KG1 (cell line): ENCODE measurements at places on chromosomes 6 and 20.
A peak's percentile ranks its signal among the peaks of the same experiment; 100 is the strongest.

- no peak for DNase-seq
Measured at GRCh38 chr6:100268326-100268725, 196.4 kb downstream of the SIM1 start.

- no peak for DNase-seq
Measured at GRCh38 chr6:41588111-41588510, 41.9 kb downstream of the FOXP4 start.

- DNase-seq, result no peak
Measured at GRCh38 chr20:57445298-57445697, 54.1 kb downstream of the RBM38 start.

DNA sequence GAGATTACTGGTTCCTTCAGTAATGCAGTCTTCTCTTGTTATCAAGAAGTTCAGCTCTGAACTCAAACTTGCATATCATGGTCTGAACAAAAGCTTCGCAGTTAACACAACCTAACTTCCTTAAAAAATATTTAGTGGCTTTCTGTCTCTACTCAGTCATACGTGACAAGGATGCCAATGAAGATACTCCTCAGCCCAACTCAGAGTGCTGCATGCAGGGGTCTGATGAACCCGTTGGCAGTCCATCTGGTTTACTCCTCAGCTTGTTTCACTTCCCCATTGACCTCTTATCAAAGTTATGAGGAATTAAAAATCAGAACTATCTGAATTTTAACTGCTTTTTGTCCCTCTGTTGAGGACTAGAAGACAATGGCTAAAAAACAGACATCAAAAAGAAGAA, 56.6 kb upstream of the RIN2 start:
- DNase-seq, result no peak

GRCh38 chr6:108655806-108656651, 95.3 kb downstream of the FOXO3 start:
- no peak for DNase-seq

GRCh38 chr6:105994118-105994590, 92.0 kb upstream of the PRDM1 start:
- no peak for DNase-seq

DNA sequence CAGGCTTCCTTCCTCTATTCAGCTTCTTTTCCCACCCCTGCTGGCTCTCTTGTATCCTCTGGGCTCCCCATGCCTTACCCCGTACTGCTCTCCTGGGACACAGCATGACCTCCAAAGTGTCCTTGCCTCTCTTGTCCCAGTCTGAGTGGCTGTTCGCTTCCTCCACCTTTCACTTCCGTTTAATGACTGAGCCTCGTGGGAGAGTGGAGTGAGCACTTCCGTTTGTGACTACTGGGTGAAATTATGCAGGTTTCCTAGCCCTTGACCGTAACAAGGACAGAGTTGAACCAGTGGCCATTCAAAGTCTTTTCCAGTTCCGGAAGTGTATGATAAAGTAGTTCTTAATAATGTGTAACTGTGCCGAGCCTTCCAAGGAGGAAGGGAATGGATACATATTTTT, 109.2 kb downstream of the ARID1B start:
- DNase-seq, result no peak

DNA sequence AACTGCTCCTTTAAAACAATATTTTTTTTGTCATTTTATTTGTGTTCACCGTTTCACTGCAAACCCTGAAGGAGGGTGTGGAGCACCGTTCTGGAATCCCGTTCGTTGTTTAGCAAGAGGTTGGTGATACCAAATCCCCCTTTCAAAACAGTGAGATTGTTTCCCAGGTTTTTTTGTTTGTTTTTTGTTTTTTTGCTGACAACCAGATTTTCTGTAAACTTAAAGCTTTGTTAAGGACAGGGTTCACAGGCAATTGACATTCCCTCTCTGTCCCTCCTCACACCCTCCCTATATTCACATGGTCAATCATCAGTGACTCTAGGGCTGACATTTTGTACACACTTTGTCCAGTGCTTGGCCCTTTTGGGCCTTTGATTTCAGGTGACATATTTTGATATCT, 21.0 kb upstream of the MROH8 start:
- no peak for DNase-seq

DNA sequence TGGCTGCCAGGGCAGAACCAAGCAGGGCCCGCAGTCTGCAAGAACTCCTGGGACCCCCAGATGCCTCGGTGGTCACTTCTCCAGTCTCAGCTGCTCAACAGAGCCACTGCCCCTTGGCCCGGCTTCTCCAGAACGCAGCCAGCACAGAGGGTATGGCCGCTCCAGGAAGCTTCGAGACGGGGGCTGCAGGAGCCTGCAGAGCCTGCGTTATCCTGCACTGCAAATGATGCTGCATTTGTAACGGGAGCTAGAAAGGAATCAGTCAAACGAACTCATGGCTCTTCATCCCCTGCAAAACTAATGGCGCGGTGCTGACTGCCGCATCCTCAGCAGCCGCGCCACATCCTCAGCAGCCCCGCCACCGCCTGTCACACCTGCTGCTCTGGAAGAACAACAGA, 254.9 kb downstream of the TAF4 start:
- DNase-seq, result no peak

- no peak for DNase-seq
Measured at GRCh38 chr6:106452628-106453027, 92.1 kb downstream of the CRYBG1 start.

- no peak for DNase-seq
Measured at GRCh38 chr6:117603821-117604220, 1.5 kb upstream of the GOPC start.

- no peak for DNase-seq
Measured at GRCh38 chr6:16471910-16472297, 233.5 kb downstream of the GMPR start.

DNA sequence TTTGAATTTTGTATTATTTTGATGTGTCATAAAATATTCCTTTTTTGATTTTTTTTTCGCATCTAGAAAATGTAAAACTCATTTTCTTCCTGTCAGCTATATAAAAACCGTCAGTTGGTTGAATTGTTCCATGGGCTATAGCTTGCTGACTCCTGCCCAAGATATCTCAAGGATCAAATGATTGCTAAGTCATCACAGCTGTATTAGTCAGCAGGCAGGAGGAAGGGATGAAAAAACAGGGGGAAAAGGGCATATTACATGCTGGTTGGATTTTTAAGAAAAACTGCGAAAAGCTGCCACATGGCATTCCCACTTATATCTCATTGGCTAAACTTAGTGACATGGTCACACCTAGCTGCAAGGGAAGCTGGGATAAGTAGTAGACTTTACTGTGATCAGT, 569.9 kb downstream of the BCKDHB start:
- DNase-seq, result no peak

DNA sequence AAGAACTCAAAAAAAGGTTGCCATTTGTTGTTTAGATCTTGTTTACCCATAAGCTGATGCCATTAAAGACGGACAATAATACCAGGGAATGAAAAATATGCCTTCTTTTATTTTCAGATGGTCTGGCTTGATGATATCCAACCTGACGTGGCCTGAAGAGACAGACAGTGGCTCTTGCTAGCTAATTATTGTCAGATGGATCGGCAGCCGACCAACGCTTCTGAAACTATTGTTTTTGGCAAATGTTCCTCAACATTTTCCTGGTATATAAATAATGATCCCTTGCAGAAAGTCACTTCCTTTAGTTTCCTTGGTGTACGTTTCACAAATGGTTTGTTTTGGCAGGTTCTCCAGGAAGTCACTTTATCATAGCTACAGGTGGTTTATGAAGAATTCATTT, 290.9 kb upstream of the TSHZ2 start:
- no peak for DNase-seq

DNA sequence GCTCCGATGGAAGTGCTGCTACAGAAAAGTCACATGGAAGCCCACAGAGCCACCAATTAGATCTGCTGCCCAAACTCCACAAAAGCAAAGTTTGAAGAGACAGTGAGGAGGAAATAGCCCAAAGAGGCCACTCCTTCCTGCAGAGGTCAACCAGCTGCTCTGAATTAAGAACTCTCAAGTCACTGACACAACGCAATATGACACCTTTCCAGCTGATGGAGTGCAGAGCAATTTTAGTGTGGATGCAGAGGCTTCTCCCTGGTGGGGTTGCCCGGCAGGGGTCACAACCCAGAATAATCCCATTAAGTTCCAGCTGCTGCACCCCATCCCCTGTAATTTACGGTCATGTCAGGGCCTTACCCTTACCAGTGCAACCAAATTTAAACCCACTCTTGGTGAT, 361.9 kb upstream of the JARID2 start:
- DNase-seq, result no peak

DNA sequence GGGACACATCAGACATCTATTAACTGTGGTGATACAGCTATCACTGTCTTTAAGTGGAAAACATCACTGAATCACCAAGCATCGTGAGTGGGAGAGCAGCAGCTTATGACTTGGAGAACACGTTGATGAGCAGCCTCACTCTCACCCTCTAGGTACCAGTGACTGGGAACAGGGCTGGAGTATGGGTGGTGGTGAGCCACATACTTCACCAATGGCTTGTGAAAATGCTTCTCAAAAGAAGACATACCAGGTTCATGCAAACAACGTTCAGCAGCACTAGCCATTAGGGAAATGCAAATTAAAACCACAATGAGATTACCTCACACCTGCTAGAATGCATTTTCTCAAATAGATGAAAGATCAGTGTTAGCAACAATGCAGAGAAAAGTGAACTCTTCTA, 25.3 kb downstream of the SNX5 start:
- DNase-seq, result no peak

GRCh38 chr6:16730738-16731477, 30.4 kb downstream of the ATXN1 start:
- no peak for DNase-seq

GRCh38 chr20:906001-906520, 10.1 kb downstream of the ANGPT4 start:
- peak; percentile 37 for DNase-seq

DNA sequence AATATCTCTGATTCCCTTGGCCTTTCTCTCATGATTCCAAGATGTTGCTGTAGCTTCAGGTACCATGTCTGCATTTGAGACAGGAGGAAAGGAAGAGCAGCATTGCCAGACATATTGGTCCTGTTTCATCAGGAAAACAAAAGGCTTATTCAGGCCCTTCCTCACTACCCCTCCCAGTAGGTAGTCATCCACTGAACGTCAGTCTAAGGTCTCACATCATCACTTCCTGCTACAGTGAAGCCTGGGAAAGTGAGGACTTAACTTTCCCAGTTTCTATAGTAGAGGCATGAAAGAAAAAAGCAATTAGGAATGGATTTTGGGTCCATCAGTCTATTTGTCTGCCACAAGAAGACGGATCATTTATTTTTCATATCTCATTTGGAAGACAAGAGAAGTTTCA, 85.7 kb upstream of the SOX4 start:
- DNase-seq, result no peak

DNA sequence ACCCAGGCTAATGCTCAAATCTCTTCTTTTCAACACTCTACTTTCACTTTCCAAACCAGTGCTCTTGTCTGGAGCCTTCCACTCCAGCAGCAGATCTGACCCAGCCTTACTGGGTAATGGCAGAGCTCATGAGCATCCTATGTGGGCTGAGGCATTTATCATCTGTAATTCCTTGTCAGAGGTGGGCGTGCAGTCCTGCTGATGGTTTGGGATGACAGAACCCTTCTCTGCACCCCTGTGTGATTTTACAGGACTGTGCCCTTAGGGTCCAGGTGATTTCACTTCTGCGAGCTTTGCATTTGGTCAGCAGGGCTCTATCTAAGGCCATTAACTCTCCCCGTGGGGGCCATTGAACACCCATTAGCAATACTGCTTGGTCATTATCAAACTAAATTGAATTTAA, 55.4 kb downstream of the LAMA4 start:
- no peak for DNase-seq
